NCI-H1417 (cell line): ENCODE measurements at places on chromosomes 12 and 14.

- peak; percentile 66 for DNase-seq
Observed at GRCh38 chr12:117045160-117046010, 53.8 kb downstream of the TESC start.

DNA sequence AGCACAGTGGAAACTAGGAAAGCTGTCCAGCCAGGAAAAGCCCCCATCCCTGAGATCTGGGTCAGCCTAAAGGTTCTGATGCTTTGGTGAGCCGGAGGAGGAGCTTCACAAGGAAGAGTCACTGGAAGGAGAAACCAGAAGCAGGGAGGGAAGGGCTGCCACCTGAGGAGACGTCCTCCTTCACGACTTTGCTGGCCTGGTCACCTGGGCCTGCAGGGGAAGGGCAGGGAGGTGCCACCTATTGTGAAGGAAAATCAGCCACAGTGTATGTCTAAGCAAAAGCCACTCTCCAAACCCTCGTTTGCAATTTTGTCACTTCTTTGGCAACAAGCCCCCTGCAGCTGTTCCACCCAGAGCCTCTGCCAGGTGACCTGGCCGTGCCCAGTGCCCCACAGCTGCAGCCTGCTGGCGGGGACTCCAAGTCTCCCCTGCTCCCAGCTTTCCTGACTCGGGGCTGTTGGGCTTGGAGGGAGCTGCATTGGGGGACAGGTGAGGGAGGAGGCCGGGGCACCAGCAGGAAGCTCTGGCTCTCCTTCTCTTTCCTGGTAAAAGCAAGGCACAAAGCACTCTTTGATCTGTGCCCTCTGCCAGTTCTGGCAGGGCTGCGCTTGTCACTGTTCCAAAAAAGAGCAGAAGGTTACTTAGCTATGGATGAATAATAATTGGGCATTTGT, 120.9 kb upstream of the BCL2L14 start:
- peak; percentile 54 for DNase-seq

DNA sequence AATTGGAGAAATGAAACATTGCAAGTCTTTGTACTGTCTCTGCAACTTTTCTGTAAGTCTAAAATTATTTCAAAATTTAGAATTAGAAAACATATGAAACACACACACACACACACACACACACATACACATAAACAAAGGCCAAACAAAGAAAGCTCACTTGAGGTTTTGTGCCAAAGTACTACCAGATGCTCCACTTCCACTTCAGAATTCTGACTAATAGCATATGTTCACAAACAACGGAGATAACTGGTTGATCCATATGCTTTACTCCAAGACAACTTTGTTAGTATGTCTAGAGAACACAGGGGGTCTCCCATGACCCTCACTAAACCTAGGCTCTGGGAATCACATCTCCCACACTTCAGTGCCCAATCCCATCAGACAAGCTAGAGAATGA, 133.8 kb upstream of the CLEC14A start:
- DNase-seq = no peak

- DNase-seq = no peak
Observed at GRCh38 chr14:68519671-68520187, 273.1 kb downstream of the ZFP36L1 start.

- no peak for DNase-seq
Observed at GRCh38 chr12:76383988-76384387, 35.8 kb upstream of the BBS10 start.

- DNase-seq = no peak
Observed at GRCh38 chr12:12528361-12529270, 34.0 kb downstream of the DUSP16 start.

- no peak for DNase-seq
Observed at GRCh38 chr14:81276073-81277069, 55.6 kb upstream of the GTF2A1 start.

GRCh38 chr14:84674636-84675035, 855.3 kb upstream of the FLRT2 start:
- no peak for DNase-seq

DNA sequence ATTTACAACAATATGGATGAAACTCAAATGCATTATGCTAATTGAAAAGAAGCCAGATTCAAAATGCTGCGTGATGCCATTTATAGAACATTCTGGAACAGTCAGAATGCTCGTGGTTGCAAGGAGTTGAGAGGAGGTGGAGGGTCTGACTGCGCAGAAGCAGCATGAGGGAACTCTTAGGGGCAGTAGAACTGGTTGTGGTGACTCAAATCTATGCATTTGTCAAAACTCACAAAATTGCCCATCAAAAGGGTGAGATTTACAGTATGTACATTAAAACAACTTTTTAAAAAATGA, 113.7 kb upstream of the PDZRN4 start:
- DNase-seq = no peak

DNA sequence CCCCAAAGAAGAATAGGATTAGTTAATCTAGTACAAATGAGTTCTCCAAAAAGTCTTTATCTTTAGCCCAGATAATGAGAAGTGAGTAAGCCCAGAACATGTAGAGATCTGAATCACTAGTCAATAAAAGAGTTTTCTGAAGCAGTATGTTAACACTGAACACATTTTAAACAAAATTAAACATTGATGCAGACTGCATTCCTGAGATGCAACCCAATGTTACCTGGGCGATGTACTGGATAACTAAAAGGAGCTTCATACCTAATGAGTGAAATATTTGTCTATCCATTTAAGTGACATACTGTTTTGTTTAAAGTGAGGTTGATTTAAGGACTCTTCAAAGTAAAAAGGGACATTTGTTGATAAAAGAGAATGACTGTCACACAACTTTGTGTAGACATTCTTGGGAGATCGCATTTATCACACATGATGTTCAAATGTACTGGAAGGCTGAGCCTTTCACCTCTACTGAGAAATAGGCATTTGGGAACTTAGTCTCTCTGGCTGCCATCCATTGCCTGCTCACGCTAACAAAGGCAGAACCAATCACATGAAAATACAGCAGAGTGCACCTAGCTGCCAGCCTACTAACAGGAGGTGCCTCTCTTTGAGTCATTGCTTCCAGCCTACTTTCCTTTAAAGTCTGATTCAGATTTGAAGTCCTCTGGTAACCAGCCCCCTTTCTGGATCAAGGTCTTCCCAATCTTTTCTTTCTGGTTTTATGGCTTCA, 287.7 kb downstream of the BTG1 start:
- no peak for DNase-seq
